AG20443 (cell line): ENCODE measurements at places on chromosomes 4 and X.

GRCh38 chr4:55549888-55550287 lies 3.2 kb upstream of the CLOCK start:
- DNase-seq: peak; percentile 31

DNA sequence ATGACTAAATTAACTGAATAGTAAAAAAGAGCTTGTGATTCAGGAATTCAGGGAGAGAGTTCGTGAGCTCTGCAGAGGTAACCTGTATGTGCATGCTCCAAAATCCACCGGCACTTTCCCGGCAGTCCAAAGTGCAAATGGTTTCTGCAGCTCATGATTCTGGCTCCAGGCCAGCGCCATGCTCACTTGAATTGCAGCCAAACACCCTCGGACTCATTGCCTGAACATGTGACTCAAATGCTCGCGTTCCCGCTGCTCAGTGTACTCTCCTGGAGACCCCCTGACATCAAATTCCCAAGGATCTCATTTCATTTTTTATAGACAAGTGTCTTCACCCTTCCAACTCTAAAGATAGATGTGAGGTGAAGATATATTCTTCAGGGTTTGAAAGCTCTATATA lies 44.1 kb upstream of the SH3RF1 start:
- DNase-seq: peak; percentile 24

DNA sequence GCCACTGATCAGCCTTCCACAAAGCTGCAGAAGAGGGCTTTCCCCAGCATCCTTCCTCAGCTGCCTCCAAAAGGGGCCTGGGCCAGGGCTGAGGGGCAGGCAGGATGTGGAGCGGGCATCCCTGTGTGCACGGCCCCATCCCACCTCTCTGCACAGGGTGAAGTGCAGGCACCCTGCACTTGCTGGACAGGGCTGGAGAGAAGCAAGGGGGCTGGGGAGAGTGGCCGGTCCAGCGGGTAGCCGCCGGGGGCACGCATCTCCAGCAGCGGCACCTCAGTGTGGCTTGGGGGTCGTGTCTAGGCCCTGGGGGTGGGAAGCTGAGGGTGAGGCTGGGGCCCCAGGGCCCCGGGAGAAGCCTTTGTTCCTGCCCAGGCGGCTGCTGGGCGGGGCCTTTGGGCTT lies 3.0 kb downstream of the AVPR2 start:
- no peak for DNase-seq

DNA sequence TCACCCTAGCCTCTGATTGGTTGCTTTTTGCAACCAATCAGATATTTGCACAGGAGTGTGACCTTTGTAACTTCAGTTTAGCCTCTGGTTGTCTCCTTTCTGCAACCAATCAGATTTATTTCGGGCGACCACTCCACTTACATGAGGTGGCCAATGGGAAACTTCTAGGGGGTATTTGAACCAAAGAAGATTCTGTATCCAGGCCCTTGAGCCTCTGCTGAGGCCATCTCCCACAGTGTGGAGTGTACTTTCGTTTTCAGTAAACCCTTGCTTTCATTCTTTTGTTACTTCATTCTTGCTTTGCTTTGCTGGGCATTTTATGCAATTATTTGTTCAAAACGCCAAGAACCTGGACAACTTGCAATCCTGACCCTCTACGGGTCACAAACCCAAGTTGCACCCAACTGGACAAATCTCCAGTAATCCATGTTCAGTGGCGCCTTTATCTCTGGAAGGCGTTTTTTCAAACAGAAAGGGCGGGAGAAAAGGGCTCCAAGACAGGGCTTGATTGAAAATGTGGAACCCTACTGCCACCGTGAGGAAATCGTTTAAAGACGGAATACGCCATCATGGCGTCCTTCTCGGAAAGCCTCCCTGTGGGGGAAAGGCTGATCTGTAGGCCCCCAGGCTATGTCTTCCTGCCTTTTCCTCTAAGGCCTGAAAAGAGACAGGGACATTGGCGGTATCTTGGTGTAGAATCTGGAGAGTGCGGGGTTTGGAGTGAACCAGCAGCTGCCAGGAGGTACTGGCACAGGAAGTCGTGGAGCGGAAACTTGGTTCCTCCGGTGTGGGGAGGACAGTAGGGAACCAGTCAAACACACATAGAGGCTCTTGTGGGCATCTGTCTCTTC lies 184.6 kb downstream of the OR13H1 start:
- no peak for DNase-seq

DNA sequence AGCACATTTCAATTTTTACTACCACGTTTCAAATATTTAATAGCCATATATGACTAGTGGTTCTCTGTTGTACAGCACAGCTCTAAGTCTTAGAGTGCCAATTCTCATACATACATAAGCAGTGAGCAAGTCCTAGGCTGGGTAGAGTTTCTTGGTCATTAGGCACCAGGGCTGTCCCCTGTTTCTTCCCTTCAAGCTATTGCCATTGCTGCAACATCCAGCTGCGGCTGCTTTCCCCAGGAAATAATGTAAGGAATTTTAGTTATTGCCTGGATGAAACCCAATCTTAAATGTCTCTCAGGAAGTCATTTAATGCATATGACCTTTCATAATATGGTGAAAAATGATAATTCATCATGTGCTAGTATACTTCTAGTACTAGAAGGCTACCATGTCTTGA lies 74.1 kb upstream of the PPP3CA start:
- DNase-seq: no peak

DNA sequence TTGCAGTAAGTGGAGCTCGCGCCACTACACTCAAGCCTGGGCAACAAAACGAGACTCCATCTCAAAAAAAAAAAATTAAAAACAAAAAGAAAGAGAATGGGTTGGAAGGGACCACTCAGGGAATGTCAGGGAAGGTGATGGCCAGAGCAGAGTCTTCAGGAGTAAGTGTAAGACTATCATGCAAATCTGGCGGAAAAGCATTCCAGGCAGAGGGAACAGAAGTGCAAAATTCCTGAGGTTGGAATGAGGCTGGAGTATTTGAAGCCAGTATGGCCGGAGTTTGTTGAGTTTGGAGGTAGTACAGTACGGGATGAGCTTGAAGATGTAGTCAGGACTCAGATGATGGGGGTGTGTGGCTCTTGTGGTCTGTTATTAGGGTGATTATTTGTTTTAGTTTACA lies 7.4 kb downstream of the GALNT7 start:
- DNase-seq: no peak

- DNase-seq: peak; percentile 18
Observed at GRCh38 chr4:120874792-120875774, 47.4 kb downstream of the PRDM5 start.

GRCh38 chr4:78720204-78720603 lies 55.9 kb upstream of the BMP2K start:
- no peak for DNase-seq

DNA sequence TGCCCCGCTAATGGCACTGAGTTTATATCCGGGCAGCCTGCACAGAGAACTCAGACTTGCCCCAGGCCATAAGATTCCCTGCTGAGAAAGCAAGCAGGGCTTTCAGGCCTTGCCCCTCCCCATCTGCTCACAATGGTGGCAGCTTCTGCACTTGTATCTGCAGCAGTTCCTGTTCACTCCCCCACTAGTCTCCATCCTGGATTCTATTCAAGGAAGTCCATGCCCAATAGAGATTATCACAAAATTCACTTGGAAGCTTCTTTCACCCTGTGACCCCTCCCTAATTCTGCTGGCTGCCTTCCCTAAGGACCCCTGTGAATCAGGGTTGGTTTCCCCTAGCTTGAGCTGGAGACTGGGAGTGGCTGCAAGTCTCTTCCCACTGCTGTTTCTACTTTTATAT lies 34.5 kb upstream of the UCP1 start:
- DNase-seq: no peak

- peak; percentile 14 for DNase-seq
Observed at GRCh38 chr4:177235026-177235425, 74.6 kb upstream of the NEIL3 start.

- peak; percentile 27 for DNase-seq
Observed at GRCh38 chr4:147492761-147493160, 11.9 kb downstream of the EDNRA start.

GRCh38 chr4:35201403-35201802 lies 1042.9 kb downstream of the ARAP2 start:
- DNase-seq: no peak

GRCh38 chrX:2416851-2417604 lies 83.7 kb downstream of the DHRSX start:
- DNase-seq: no peak

DNA sequence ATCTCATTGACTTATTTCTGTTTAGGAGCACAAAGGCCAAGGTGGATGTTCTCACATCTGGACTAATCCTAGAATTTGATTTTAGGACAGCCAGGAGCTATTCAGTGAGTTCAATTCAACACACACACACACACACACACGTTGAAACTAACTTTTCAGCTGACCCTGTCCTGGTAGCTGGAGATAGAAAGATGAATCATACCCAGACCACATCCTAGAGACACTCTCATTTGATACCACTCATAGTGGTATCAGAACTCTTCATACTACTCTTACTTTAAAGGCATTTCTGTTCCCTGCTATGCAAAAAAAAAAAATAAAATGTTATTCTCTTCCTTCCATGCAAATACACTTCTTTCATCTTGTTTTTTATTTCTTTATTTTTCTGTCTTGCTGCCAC lies 36.7 kb downstream of the KLF8 start:
- no peak for DNase-seq

GRCh38 chrX:27968878-27969277 lies 12.4 kb downstream of the DCAF8L1 start:
- no peak for DNase-seq

GRCh38 chr4:72977936-72978485 lies 91.5 kb downstream of the COX18 start:
- no peak for DNase-seq

DNA sequence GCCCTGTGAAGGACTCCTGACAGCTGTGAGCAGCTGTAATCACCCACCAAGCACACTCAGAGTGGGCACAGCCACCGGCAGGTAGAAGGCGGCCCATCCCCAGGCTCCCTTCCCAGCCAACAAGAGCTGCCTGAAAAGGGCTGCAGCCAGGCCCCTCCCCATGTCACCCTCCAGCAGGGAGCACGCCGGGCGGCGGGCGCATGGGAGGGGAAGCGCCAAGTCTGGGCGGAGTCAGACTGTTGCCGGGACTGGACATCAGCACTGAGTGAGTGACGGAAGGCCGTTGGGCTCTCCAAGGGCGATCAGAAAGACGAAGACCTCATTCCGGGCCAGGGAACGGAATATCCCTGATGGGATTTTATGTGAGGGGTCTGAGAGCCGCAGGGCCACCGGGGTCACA lies 82.1 kb downstream of the PPP2R2C start:
- no peak for DNase-seq

- no peak for DNase-seq
Observed at GRCh38 chrX:124940531-124940930, 379.1 kb upstream of the TEX13C start.

DNA sequence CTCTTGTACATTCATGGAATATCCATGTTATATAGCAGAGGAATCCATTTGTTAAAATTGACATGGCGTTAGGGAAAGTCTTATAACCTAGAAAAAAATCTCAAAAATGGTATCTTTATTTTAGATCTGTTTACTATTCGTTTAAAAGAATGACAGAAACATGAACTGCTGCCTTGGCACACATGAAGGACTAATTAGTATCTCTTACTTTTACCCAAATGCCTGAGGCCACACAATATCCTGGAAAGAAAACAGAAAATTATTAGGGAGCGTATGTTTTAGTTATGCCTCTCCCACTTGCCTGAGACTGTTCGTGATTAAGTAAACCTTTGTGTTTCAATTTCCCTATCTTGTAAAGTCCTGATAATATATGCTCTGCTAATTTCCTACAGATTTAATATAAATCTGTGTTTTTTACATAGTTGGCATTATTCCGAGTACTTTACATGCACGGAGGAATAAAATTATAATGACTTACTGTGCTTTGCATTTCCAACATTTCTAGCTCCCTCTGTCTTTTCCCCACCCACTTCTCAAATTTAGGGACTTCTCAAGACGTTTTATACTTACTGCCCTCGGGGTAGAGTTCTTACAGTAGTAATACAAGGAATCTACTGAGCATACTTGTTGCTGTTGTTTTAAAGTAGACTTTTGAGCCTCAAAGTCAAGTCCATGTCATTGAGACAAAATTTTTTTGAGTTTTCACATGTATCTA lies 147.3 kb downstream of the VEGFC start:
- DNase-seq: no peak

DNA sequence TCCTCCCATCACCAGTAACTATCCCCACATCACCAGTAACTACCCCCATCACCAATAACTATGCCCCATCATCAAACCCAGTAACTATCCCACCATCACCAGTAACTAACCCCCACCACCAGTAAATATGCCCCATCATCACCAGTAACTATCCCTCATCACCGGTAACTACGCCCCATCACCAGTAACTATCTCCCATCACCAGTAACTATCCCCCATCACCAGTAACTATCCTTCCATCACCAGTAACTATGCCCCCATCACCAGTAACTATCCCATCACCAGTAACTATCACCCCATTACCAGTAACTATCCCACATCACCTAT lies 2.9 kb downstream of the ASMTL start:
- no peak for DNase-seq

DNA sequence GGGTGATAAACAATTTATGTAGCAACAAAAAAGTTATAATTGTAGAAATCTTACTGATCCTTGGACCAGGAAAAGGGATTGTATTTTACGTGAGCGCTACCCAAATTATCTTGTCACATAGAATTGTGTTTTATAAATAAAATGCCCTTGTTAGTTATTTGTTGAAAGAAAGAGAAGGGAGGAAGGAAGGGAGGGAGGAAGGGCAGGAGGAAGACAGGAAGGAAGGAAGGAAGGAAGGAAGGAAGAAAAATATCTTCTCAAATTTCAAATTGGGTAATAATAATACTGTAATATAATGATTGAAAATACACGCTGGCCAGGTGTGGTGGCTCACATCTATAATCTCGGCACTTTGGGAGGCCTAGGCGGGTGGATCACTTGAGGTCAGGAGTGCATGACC lies 206.2 kb upstream of the TLL1 start:
- no peak for DNase-seq

DNA sequence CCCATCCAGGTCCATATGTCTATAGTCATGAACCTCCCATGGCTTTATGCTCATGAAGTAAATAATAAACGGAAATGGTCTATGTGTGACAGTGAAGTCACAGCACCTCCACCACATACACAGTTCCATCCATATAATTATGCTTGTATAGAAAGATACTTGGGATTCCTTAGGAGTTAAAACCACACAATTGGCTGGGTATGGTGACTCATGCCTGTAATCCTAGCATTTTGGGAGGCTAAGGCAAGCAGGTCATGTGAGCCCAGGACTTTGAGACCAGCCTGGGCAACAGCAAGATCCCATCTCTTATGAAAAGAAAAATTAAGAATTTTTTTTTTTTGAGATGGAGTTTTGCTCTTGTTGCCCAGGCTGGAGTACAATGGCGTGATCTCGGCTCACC lies 55.6 kb upstream of the RBM47 start:
- DNase-seq: no peak

- no peak for DNase-seq
Observed at GRCh38 chr4:90237751-90238530, 110.7 kb downstream of the CCSER1 start.

- DNase-seq: no peak
Observed at GRCh38 chr4:36209941-36210649, 34.2 kb downstream of the ARAP2 start.

DNA sequence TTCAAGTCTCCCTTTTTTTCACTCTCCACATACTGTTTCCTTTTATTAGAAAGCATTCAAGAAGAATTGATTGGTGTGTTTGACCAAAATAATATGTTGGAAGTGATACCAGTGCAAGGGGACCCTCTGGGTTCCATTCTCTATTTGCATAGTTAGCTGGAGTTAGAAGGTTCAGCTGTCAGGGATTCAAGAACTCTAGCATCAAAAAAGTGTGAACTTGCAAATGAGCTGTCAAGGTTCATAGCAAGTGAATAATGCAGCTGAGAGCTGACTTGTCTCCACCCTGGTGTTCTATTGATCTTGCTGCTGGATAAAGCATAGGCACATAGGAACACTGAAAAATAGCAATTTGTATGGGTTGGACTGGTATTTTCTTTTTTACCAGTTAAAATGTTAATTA lies 73.2 kb downstream of the SORBS2 start:
- no peak for DNase-seq
